ENCODE measurements at places on chromosomes 1 and 21.

DNA sequence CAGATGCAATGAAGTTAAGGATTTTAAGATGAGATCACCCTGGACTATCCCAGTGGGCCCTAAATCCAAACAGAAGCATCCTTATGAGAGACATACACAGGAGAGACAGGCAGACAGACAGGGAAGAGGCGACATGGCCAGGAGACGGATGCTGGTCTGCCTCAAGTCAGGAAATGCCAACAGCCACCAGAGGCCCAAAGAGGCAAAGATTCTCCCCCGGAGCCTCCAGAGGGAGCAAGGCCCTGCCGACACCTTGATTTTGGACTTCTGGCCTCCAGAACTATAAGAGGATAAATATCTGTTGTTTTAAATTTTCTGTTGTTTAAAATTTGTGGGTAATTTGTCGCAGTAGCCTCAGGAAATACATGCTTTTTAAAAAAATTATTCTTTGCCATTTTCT lies 116.4 kb downstream of the GLIS1 start:
- DNase-seq, result no peak

DNA sequence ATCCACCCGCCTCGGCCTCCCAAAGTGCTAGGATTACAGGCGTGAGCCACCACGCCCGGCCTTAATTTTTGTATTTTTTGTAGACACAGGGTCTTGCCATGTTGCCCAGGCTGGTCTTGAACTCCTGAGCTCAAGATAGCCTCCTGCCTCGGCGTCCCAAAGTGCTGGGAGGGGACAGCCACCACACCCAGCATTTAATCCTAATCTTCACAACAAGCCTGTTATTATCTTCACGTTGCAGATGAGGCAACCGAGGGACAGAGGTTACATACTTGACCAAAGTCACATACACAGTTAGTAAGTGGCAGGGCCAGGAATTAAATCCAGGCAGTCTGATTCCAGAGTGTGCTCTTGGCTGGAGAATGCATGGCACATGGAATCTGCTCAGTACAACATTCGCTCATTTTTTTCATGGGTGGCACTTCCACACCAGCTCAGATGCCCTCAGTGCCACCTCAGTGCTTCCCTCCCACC lies 4.8 kb upstream of the GPR37L1 start:
- no peak for DNase-seq

DNA sequence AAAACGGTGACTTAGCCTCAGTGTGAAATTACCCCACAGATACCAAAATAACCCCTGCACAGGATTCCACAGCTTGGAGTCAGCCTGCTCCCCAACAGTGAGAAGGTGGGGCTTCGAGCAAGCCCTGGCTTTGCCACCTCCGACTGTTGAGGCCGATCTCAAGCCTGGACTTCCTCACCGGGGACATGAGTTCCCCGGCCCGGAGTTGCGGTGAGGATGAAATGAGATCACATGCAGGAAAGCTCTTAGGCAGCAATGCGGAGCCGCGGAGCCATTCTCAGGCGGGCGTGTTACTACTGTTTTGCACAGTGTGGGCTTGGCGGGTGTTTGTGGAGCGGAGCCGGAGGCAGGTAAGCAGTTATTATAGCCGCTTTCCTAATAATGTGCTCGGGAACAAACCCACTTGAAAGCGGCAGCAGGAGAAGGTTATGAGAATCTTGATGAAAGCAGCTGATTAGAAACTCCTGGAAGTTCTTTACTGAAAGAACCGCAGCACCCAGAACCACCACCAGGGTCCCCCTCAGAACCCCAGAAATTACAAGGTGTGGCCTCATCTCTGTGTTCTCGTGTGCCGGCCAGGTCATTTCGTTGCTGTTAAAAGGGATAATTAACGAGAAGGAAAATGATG lies 3.9 kb upstream of the CLSTN1 start:
- DNase-seq, result no peak

DNA sequence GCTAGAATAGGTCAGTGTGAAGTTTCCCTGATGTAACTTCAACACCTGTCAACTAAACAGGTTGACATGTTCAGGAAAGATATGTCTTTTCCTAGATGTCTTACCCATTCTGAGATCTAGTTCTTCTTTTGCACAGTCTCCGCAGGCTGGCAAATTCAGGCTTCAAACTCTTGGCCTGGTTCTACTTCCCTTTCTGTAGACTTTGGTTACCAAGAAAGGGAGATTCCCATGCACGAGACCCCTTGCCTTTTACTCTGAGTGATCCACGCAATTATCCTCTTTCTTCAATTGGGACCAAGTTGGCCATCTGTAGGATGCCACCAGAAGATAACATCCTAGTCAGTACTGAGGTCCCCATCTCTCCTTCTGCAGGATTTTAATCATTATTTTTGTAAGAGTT lies 2.0 kb downstream of the CFAP45 start:
- no peak for DNase-seq

DNA sequence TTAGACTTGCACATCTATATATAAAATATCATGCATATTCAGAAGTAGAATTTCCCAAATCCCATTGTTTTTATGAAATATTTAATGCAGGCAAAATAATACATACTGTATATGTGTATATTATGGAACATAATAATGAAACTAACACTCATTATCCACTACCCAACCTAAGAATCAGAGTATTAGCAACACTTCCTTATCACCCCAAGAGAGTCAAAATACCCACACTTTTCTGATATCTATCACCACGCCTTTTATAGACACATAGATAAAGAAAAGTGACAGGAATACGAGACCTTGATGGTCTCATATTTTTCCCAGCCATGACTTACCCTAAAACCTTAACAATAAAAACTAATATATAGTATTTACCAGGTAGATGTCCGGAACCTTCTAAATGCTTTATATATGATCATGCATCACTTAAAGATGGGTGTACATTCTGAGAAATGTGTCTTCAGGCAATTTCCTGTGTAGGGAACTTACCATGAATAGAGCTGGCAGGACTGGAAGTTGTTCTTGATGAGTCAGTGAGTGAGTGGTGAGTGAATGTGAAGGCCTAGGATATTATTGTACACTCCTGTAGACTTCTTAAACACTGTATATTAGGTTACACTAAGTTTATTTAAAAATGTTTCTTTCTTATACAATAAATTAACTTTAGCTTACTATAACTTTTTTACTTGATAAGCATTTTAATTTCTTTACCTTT lies 45.5 kb downstream of the TNFSF4 start:
- DNase-seq, result no peak
